ENCODE measurements at places on chromosomes 2 and 18.

DNA sequence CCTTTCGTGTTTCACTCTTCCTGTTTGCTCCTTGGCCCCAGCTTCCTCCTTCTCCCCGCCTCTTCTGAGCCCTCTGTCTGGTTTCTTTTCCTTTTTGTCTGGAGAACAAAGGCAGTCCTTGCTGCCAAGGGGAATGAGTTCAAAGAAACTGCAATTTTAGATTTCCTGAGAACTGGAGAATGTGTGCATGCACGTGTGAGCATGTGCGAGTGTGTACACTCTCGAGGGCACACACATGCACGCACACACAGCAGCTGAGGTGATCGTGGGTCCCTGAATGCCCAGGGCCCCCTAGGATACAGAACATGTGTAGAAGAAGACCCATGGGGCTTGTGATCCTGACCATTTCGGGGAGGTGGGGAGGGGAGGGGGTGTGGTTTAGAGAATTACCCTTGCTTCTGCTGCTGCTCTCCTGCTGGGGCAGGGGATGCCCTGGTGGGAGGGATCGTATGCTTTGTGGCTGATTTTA, 151.8 kb downstream of the DYSF start:
- no peak for DNase-seq

GRCh38 chr2:142876423-142876822, 1.0 kb upstream of the KYNU start:
- DNase-seq: no peak

DNA sequence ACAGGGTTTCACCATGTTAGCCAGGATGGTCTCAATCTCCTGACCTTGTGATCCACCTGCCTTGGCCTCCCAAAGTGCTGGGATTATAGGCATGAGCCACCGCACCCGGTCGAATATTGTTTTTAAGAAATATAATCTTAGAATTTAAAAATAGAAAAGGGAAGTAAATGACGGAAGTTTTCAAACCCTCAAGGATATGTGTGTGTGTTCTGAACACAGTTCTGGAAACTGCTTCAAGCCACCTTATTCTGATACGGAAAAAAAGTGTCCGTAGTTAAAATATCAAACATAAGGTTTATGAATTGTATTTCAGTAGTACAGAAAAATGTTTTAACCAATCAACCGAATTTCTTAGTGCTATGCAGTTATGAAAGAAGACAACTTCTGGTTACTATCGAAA, 115.9 kb downstream of the UPP2 start:
- DNase-seq: no peak

GRCh38 chr2:155266583-155266982, 568.1 kb downstream of the KCNJ3 start:
- no peak for DNase-seq

DNA sequence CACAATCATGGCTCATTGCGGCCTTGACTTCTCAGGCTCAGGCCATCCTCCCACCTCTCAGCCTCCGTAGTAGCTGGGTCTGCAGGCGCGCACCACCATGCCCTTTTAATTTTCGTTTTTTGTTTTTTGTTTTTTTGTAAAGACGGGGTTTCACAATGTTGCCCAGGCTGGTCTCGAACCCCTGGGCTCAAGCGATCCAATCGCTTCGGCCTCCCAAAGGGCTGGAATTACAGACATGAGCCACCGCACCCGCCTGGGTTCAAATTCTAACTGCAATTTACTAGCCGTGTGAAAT, 12.3 kb upstream of the DCTN1 start:
- DNase-seq: no peak

DNA sequence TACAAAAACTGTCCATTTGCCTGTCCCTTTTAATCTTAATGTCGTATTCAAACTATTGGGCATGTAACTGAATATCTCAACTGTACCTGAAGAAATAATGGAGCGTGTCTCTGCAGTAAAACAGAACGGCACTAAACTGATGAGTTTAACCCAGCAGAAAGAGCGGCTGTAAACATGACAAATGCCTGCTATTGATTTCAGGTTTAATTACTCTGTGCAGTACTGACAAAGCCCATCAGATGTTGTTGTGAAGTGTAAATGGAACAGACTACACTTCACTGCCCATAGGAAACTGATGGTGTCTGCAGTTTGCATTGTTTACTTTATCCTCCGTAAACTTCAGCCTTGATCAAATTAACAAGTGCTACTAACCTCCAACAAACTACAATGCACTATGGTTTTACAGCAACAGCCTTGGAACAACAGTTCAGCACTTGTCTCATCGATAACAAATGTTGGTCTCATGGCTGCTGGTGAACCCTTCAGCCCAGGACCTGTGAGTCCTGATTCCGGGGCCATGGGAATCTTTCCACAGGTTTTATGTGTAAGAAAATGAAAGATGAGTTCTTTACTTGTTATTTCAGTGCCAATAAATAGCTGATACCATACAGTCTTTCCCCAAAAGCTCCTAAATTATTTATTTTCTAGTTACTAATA, 316.5 kb downstream of the CCDC178 start:
- no peak for DNase-seq

DNA sequence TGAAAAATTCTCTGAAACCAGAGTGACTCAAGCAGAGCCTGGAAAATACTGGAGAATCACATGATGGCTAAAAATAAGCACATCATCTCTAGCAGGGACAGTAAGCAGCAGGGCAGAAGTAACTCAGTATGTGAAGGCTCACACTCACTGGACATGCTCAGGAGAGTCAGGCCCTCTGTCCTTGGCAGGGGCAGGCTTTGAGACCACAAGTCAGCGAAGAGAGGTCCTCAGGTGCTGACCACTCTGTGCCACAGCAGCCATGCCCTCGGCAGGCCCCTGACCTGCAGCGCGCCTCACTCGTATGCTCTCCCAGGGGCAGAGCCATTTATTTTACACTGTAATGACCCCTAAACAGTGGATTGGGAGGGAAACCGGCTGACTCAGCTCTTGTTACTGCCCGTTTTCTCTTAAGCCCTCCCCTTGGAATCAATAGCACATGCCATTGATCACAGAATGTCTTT, 76.8 kb downstream of the MAPRE2 start:
- DNase-seq: no peak

DNA sequence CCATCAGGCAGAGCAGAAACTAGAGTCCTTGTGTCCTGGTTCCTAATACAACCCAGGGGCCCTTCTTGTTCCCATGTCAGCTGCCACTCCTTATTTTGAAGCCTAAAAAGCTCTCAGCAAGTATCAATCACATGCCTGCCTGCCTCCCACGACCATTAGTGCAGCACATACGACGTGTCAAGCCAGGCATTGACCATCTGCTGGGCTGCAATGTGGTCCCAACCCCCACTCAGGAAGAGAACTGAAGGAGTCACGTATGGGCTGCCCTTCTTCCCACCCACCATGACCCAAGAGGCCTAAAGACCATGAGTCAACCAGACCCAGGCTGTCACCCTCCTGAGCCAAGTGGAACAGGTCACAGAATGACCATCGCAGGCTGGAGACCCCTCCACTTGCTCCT, 98.8 kb downstream of the KLHL29 start:
- no peak for DNase-seq

DNA sequence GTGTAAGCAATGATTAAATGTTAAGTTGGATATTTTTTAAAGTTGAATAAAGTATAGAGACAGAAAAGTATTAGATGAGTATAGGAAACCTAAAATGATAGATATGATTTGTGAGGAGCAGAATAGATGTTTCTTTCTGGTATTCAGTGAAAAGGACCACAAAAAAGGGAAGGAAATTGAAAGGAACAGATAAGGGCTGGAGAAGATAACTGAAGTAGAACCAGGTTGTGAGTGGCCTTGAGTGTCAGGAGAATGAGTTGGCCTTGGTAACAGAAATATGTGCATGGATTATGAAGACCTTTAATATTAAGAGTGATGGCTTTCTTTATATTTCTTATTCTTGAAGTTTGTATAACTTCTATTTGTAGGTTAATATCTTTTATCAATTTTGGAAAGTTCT, 543.5 kb downstream of the METTL4 start:
- no peak for DNase-seq

- DNase-seq: no peak
Observed at GRCh38 chr2:33670392-33670937, 71.4 kb upstream of the FAM98A start.

DNA sequence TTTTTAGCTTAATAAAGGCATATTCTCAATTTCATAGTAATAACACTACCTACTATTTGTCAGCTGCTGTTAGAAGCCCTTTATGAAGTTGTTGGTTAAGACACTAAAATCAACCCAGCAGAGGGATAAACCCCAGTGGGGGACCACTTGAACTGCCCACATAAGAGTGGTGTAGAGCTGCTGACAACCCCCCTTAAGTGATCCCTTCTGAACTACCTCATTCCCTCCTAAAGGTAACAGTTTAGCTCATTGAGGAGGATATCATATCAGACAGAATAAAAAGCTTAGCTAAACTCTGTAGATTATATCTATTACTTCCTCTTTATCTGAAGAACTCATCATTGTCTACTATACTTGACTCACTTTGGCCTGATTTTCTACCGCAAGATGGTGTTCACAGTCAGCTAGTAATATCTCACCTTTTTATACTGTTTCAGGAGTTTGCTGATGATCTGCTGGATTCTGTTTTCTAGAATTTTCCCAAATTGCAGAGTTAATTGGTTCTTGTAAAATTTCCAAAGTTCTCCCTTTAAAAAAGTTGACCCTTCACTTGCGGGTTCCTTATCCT, 16.2 kb downstream of the GALM start:
- no peak for DNase-seq

All from erythroblast (primary cell).